ENCODE measurements at places on chromosomes 5 and 9. TPM values are rescaled to one million over a fixed set of nuclear protein-coding genes. Genes with fewer than 3 reads are reported as not detected.

The GPX8 gene
- total RNA-seq: 108 TPM

The SURF2 gene
- total RNA-seq: 17.9 TPM

The IRGM gene
- not detected for total RNA-seq

The GCNT4 gene
- total RNA-seq: 0.59 TPM

The ARL14EPL gene
- not detected for total RNA-seq

The CHSY3 gene
- 6.3 TPM for total RNA-seq

The PGM5 gene
- total RNA-seq: 1.7 TPM

The RUSC2 gene
- 15.7 TPM for total RNA-seq

The SNCB gene
- total RNA-seq: 0.10 TPM

The PCDHB2 gene
- 1.9 TPM for total RNA-seq

The ORM2 gene
- total RNA-seq: not detected

The SH3RF2 gene
- total RNA-seq: not detected

The OSMR gene
- total RNA-seq: 135 TPM

The SH3PXD2B gene
- total RNA-seq: 102 TPM

The CYSRT1 gene
- 1.4 TPM for total RNA-seq

The CATSPER3 gene
- not detected for total RNA-seq

The LCN1 gene
- not detected for total RNA-seq

The TJP2 gene
- 57.1 TPM for total RNA-seq

All from cardiac ventricle fibroblast (primary cell).